ENCODE measurements at places on chromosomes 6 and 20.

DNA sequence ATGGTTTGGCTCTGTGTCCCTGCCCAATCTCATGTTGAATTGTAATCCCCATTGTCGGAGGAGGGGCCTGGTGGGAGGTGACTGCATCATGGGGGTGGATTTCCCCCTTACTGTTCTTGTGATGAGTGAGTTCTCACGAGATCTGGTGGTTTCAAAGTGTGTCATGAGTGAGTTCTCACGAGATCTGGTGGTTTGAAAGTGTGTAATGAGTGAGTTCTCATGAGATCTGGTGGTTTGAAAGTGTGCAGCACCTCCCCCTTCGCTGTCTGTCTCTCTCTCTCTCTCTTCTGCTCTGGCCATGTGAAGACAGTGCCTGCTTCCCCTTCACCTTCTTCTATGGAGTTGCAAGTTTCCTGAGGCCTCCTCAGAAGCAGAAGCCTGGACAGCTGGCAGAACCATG lies 87.6 kb downstream of the MYLK4 start:
- no peak for DNase-seq
- no peak overlapping the region for H3K27ac ChIP-seq
- peaks cover 8% of the 10 kb centered on the region for H3K27me3 ChIP-seq
- no peaks in the 10 kb centered on the region for H3K36me3 ChIP-seq
- H3K4me3 ChIP-seq, result no peak overlapping the region
- peaks cover 10% of the 10 kb centered on the region for H3K4me1 ChIP-seq

DNA sequence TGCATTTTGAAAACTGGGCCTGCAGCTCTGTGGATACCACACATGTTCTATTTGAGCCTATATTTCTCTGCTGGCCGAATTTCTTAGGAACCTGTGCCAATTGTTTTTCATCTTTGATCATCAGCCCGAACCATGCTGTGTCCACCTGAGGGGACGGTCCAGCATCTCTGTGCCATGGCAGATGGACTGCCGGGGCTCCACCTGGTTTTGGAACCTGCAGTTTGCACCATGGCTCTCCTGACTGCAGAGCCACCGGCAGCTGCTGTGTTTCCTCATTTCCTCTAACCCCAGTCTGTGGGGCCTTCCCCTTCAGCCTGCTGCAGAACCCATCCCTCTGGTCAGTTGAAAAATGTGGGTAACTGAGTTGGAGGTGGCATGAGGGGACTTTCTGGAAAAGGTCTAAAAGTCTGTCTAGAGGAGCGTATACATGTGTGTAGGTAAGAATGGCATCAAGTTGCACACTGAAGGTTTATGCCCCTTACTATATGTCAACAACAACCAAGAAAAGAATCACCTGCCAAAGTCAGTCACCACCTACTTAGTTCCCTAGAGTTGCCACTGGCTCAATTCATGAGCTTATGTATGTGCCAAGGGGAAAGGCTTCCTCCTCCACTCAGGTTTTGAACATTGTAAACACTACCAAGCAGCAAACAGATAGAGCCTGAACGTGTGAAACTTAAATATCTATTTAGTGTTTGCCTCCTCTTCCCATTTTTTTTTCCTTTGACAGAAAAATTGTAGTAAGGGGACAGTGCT lies 548.2 kb downstream of the PRKN start:
- no peak overlapping the region for H3K4me3 ChIP-seq
- H3K4me1 ChIP-seq, result peaks cover 3% of the 10 kb centered on the region
- no peak for DNase-seq

- peaks cover 81% of the 10 kb centered on the region for H3K4me1 ChIP-seq
- H3K27me3 ChIP-seq, result peaks cover 59% of the 10 kb centered on the region
- no peak overlapping the region for H3K27ac ChIP-seq
Measured at GRCh38 chr20:58847463-58847862, 3.2 kb downstream of the GNAS-AS1 start.

- H3K4me3 ChIP-seq, result no peak overlapping the region
- peaks cover 4% of the 10 kb centered on the region for H3K27me3 ChIP-seq
- H3K27ac ChIP-seq, result peak overlapping the region; percentile 75
Measured at GRCh38 chr6:89297695-89298351, 17.3 kb downstream of the GABRR2 start.

- no peak overlapping the region for H3K4me3 ChIP-seq
- no peaks in the 10 kb centered on the region for H3K4me1 ChIP-seq
- DNase-seq, result no peak
- peaks cover 3% of the 10 kb centered on the region for H3K27me3 ChIP-seq
Measured at GRCh38 chr6:69129046-69129445, 494.0 kb downstream of the ADGRB3 start.
